Right cardiac atrium (tissue), 5 donors: ENCODE measurements at places on chromosomes 12 and 14. TPM values are rescaled to one million over a fixed set of nuclear protein-coding genes. Genes with fewer than 3 reads are reported as not detected.

The KRT73 gene
- not detected for polyA plus RNA-seq

- DNase-seq: peak; percentile 91
Measured at GRCh38 chr12:4273652-4274395, at the start of gene CCND2. CCND2 (plus strand) TSS chr12:4273762; CDS start chr12:4274041, 279 bp downstream.

GRCh38 chr12:110243227-110243626 is 37.8 kb upstream of the ATP2A2 start:
- no peak for DNase-seq

- no peak for DNase-seq
Measured at GRCh38 chr12:88756153-88756552, 175.9 kb upstream of the KITLG start.

The PCED1B gene
- polyA plus RNA-seq: 1.3 TPM

The PRH2 gene
- not detected for polyA plus RNA-seq

DNA sequence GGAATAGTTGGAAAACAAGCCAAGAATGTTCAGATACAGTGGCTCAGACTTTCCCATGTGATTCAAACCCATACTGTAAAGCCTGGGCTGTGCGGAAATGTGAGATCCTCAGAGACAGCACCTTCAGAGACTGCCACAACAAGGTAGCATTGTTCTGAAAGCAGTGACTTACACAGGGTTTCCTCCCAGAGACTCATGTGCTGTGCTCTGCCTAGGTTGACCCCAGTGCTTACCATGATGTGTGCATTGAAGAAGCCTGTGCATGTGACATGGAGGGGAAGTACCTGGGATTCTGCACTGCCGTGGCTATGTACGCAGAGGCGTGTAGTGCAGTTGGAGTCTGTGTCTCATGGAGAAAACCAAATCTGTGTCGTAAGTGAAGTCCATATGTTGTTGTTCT is 219.4 kb downstream of the LRRK2 start:
- no peak for DNase-seq

The FAR2 gene
- polyA plus RNA-seq: 2.5 TPM

GRCh38 chr12:65817866-65818265 is 6.4 kb upstream of the HMGA2 start:
- no peak for DNase-seq

DNA sequence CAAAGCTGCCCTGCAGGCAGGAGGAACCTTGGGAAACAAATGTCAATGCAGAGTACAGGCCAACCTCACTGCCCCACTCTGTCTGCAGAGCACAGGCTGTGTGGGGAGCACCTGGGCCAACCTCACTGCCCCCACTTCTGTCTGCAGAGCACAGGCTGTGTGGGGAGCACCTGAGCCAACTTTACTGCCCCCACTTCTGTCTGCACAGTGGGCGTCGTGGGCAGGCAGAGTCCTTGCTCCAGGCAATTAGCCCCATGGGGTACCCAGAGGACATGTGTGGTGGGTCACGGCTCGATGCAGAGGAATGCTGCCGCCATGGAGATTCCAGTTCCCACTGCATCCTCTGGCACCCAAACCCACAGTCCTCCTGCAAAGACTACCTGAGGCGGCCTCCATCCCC is 26.2 kb downstream of the BRF1 start:
- DNase-seq: no peak

DNA sequence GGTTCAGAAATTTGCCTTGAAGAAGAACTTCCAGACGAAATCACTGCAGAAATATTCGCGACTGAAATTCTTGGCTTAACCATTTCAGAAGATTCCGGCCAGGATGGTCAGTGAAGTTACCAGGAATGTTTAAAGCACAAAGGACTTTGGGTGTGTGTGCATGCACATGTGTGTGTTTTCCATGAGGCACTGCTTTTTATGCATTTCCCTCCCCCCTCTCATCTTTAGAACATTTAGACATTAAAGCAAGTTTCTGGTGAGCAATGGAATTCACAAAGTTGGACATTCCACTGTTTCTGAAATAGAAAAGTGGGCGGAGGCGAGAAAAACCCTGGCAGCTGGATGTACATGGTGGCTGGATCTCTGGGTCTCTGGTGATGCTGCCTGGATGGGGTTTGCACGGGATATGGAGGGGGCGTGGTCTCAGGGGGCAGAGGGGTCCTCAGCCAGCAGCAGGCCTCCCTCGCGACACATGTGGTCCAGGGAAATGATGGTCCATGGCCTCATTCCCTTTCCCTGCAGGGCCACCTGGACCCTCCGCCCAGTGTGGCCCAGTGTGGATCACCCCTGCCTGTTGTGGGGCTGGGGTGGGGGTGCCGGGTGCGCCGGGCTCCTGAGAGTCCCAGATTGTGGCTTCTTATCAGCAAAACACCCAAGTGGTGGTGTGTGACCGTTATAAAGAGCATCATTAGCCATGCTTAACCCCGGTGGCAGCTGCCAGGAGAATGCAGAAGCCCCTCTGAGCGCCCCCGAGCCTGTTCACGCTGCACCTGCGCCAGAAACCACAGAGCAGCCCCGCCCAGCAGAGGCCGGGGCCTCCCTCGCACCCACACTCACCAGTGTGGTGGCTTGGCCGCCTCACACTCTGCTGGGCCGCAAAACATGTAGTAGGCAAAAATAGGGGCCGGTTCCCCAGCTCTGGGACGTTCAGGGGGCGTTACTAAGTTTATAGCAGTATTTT is 17.8 kb upstream of the BCL7A start:
- no peak for DNase-seq

The CHFR gene
- polyA plus RNA-seq: 12.5 TPM

The TWF1 gene
- 14.3 TPM for polyA plus RNA-seq

- DNase-seq: peak; percentile 86
Measured at GRCh38 chr14:104795781-104796686, 486 bp upstream of the AKT1 start.

The FAM181A gene
- polyA plus RNA-seq: not detected

DNA sequence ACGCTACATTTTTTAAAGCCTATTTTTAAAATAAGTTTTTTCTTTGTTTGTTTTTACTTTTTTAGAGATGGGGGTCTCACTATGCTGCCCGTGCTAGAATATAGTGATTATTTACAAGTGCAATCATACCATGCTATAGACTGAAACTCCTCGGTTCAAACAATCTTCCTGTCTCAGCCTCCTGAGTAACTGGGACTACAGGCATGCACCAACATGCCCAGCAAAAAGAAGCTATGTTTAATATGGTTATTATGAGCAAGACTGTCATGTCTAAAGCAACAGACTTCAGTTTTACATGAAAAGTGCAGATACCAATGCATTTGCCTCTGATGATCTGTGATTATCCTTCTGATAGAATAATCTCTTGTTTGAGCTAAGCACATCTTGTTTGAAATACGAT is 45.6 kb upstream of the SGPP1 start:
- DNase-seq: no peak

GRCh38 chr12:95815632-95816212 is 25.2 kb upstream of the NTN4 start:
- DNase-seq: no peak

DNA sequence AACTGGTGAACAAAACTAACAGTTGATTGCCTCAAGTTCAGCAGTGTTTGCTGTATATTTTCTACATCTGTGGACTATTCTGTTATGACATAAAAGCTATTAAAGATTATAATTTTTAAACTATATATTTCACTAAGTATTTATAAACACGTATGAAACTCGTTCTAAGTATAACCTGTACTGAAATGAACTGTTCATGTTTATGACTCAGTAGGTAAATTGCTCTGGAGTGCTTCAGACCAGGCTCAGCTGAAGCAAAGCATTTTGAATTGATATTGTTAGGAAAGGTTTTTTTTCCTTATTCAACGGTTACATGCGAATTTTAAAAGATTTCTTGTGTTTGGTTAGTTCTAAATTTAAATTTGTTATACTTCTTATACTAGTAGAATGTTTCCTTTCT is 151.3 kb downstream of the RAD51B start:
- DNase-seq: no peak

The IAPP gene
- not detected for polyA plus RNA-seq

DNA sequence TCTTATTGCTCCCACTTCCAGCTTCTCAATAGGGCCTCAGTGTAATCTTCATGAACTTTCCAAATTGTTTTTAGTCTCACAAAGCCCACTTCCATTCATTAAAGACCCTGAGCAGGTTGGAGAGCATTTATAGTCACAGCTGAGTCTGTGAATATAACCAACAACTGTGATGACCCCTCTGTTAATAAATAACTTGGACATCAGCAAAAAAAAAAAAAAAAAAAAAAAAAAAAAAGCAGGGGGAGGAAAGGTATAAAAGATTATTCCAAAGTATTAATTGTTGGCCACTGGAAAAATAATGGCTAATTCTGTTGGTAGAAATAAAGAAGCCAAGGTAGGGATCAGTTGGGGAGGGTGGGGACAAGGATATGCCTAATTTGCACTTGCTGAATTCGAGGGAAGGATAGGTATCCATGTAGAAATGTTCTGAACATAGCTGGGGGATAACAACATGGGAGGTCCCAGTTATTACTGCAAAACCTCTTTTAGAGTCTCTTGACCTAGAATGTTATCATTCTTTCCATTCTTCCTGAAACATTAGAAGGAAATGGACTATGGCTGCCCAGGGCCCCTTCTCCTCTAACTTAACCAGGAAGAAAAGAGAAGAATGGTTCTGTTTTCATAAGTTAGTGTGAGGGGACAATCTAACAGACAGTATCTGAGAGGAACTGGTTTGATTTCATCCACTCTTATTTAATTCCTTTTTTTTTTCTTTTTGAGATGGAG is 56.5 kb downstream of the SAMD4A start:
- DNase-seq: no peak

DNA sequence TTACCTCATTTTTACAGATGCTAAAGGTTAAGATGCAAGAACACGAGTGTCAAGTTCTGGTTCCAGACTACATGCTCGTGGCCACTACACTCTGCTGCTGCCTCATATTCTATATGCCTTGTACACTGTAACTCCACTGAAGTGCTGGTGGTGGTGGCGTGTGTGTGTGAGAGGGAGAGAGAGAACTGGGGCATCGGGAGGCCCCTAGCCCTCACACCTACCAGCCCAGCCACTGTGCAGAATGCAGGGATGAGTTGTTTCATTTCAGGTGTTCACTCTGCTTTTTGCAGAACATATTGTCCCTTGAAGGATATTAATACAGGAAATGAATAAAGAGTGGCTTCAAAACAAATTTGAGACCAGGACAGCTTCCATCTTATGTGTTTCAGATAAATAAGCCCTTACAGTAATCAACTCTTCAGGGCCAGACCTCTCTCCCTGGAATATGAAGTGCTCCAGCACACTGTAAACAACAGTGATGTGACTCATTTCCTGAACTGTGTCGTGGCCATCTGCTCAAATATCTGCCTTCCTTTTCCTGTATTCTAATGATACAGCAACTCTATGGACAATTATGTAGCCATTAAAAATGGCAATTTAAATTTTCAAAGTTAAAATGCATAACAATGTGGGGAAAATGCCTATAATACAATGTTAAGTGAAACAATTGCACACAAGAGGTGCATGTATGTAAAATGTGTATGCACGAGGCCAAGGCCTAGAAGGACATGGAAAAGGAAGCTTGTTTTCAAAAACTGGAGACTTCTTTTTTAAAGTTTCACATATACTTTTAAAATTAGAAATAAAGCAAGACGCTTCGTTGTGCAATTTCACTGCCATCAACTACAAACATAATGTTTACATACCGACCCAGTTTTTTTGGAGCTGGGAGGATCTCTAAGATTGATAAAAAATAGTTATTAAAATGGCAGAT is 215.4 kb downstream of the PELI2 start:
- DNase-seq: no peak

The SDR9C7 gene
- polyA plus RNA-seq: 0.05 TPM

DNA sequence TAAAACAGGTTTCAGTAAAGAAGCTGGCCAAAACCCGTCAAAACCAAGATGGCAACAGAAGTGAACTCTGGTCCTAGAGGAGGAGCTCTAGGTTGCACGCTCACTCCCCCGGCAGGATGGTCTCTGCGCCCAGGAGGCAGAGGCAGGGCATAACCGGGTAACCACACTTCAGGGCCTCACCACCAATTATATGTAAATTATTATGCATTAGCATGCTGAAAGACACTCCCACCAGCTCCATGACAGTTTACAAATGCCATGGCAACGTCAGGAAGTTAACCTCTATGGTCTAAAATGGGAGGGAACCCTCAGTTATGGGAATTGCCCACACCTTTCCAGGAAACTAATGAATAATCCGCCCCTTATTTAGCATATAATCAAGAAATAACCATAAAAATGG is 20.1 kb upstream of the SLC6A12 start:
- no peak for DNase-seq

DNA sequence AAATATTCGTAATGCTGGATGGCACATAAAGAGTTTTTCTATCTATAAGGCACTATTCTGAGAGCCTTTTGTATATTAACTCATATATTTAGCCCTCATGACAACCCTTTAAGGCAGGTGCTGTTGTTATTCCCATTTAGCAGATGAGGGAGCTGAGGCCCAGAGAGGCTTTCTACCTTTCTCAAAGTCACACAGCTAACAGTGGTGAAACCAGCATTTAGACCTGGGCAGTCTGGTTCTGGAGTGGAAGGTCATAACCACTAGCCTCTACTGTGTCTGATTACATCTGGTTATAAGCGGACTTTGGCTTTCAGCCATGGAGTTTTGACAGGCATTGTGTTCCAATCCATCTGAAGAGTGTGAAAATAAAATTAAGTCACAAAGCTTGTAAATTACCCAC is 41.2 kb upstream of the HDAC7 start:
- DNase-seq: no peak
